ENCODE measurements at places on chromosomes 12 and 14. TPM values are rescaled to one million over a fixed set of nuclear protein-coding genes. Genes with fewer than 3 reads are reported as not detected.

MAPK1IP1L gene
- total RNA-seq, result 25.1 TPM

PROX2 gene
- total RNA-seq, result not detected

OVCH1 gene
- total RNA-seq, result 0.25 TPM

CELA1 gene
- not detected for total RNA-seq

MANSC1 gene
- total RNA-seq, result 2.5 TPM

MIP gene
- not detected for total RNA-seq

SIX1 gene
- 1.2 TPM for total RNA-seq

KIF21A gene
- total RNA-seq, result 154 TPM

Data from temporal lobe (tissue), 4 donors.